ENCODE measurements at places on chromosomes 6 and 20.

GRCh38 chr6:140156131-140156530 lies 781.7 kb upstream of the CITED2 start:
- no peak for DNase-seq

DNA sequence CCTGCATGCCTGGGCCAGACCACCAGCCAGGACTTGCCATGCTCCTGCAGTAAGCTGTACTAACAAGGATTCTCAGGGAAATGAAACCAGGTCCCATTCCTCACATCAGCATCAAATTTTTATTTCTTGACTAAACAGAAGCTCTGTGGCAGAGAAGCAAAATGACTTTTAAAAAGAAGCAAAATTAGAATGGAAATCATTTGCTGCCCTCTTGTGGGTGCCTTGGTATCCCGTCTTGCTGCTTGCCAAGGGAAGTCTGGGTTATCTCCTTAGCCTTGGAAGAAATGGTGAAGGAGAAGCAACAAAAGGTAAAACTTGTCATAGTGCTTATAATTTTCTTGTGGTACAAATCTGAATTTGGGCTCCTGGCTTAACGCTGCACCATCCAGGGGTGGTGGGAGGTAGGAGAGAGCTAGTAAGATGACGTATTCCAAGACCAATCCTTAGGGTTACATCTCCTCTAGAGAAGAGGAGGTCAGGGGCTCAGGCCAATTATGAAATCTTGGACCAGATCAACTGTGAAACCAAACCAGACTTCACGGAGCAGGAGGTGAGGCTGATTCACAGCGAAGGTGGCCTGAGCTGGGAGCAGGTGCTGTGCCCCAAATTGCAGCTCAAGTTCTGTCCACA lies 107.5 kb downstream of the FAXC start:
- no peak for DNase-seq

DNA sequence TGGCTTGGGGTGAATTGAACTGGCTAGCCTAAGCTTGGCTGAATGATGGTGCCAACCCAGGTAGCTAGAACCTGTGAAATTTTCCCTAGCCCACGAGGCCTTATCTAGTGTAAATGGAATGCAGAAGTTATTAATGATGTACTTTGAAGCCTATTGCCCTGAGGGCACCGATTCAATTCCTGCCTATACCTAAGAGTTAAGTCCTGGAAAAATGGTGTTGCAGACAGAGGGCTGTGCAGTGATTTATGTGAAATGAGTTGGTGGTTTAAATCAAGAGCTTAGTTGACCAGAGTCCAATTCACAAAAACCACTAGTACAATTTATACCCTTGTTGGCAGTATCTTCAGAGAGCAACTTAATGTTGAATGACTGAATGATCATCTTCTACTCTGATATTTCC lies 373.8 kb upstream of the JAG1 start:
- no peak for DNase-seq

GRCh38 chr6:111764238-111765175 lies 108.7 kb downstream of the FYN start:
- no peak for DNase-seq

DNA sequence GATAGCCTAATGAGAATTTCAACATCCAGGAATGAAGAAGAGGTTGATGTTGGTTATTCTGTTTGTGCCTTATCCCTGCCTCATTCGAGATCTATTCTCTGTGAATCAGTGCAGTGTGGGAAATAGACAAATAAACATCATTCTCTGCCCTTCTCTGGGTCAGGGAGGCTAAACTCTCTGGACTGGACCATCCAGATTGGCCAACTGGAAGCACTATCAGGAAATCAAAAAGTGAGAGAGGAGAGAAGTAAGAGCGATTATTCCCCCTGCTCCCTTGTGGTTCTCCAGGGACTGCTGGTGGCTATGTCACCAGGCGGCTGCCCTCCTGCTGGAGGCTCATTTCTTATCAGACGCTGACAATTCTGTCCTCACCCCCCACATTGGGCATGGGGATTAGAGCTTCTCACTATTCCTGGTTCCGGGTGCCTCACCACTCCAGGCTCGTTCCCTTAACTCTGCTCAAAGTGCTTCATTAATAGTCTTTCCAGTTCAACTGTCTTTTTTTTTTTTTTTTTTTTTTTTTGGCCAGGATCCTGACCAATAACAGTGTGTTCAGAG lies 201.7 kb upstream of the RREB1 start:
- no peak for DNase-seq
